ENCODE measurements at places on chromosomes 2 and 18.

GRCh38 chr2:174341995-174342685, 7.4 kb downstream of the SP9 start:
- DNase-seq: no peak

GRCh38 chr2:198615972-198616371, 811.6 kb downstream of the PLCL1 start:
- no peak for DNase-seq

DNA sequence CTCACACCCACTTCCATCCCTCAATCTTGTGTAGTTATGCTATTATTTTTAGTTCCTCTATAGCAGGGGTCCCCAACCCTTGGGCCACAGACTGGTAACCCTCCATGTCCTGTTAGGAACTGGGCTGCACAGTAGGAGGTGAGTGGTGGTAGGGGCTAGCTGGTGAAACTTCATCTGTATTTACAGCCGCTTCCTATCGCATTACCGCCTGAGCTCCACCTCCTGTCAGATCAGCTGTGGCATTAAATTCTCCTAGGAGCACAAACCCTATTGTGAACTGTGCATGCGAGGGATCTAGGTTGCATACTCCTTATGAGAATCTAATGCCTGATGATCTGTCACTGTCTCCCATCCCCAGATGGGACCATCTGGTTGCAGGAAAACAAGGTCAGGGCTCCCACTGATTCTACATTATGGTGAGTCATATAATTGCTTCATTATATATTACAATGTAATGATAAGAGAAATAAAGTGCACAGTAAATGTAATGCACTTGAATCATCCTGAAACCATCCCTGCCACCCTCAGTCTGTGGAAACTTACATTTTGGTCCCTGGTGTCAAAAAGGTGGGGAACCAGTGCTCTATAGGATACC, 1.6 kb upstream of the RAB11FIP5 start:
- DNase-seq: no peak

DNA sequence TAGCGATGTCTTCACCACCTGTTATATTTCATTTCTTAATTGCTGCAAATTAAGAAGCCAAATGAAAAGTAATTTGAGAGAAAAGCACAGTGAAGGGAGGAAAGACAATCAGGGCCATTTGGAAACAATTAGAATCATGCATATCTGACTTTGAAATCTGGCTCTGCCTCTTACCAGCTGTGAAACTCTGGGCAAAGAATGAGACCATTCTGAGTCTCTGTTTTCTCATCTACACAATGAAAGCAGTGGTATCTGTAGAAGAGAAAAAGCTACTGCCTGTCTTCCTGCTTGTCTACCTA, 334.5 kb upstream of the CYRIA start:
- DNase-seq: no peak

GRCh38 chr2:88005776-88006175, 10.6 kb downstream of the RNU2-63P start:
- DNase-seq: no peak

DNA sequence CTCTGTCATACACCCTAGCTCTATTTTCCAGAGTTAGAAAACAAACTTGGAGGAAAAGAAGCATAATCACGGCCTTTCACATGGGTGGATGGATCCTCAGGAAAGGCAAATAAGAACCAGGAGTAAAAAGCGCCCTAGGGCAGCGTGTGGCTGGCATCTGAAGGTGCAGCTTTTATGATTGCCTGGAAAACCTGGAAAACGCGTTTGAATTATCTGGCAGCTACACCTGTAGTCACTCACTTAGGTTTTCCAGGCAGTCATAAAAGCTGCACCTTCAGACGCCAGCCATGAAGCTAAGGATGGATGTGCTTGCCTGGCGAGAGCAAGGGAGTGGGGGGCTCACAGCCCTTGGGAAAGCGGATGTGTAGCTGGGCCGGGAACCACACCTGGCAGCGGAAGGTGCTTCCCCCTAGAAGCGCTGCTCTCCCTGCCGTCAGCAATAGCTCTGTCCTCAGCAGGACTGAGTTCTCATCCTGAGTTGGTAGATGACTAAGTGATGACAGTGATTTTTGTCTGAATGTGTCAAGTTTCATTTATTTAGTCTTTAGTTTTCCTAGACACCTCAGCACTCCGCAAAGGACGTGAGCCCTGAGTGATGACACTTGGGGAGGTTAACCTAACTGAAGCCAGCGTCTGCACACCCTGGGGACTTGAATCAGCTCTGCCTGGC, 82.0 kb downstream of the DCDC2C start:
- DNase-seq: no peak

DNA sequence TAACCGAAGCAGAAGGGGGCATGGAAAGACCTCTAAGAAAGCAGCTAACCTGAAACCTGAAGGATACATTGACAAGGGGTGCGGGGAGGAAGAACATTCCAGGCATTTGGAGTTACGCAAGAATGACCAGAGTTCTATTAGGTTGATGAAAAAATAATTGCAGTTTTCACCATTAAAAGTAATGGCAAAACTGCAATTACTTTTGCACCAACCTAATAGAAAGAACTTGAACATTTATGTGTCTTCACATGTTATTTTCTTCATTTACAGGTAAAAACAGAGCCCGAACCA, 110.5 kb downstream of the LYPD6B start:
- no peak for DNase-seq

DNA sequence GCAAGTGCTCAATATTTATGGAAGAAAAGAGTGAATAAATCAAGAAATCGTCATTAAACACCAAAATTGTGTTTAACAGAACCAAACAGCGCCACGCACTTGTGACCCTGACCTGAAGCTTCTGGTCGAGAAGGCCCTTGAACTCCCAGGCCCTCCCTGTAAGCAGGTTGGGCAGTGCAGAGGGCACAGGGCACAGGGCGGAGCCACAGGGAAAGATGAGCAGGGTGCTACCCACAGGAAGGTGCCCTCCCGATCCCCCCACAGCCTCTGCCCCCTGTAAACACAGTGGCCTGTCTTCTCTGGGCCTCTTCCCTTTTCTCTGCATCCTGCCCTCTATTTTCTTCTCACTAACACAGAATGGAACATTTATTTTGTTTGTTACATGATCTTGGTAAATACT, 16.9 kb upstream of the TUBB6 start:
- no peak for DNase-seq

GRCh38 chr2:155714983-155715382, 617.5 kb downstream of the NR4A2 start:
- no peak for DNase-seq

Measured in inflammatory macrophage treated with lipopolysaccharide for 1 hour (primary cell).